ENCODE measurements at places on chromosomes 13 and 19.

DNA sequence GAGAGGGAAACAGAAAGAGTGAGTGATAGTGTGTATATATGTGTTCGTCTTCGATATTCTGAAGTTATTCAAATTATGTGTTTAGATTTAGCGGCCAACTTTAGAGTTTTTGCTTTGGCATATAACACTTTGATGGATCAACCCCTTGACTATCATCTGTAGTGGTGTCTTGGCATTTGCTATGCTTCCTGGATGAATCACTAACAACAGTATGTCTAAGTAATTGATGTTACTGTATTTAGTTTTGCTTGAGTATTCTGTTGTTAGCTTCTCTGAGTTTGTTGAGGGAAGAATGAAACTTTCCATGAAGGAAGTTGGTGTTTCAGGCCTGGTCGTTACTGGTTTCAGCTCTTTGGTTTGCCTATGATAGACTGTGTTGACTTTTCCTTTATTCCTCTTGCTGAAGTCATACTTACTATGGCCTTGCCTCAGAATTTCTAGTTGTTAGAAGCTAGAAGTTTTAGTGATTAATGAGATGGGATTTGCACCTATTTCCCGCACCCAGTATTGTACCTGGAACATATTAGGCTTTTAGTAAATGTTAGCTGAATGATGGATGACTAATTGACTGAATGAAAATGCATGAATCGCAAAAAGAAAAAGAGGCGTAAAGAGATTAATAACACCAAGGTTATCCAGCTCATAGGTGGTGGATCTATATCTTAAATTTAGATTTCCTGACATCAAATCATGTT is 20.7 kb downstream of the NDFIP2 start:
- DNase-seq: no peak

DNA sequence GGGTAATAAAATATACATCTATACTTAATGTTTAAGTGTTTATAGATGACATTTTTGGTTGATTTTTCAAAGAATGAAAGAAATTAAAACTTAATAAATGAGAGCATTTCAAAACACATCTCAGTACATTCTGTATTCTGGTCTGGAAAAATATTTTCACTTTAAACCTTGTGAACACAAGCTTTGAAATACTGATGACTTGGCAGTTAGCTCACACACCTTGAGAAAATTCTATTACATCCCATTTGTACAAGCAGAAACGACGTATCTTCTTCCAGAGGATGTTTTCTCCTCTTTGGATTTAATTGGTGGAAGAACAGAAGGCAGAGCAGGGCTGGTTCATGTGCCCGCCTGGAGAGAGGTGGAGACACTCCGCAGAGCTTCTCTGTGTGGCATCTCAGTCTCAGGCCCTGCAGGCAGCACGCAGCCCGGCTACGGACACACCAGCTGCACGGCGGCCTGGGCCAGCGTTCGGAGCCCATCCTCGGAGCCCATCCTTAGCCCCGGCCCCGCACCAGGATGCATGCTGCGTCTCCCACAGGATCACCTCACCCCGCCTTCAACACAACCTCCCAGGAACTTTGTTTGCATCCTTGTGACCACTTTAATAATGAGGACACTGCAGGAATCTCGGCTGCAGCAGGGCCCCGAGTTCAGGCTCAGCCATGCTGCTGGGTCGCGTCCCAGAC is 48.6 kb downstream of the SOX1 start:
- no peak for DNase-seq

GRCh38 chr13:47553329-47553977 is 447.6 kb downstream of the SUCLA2 start:
- no peak for DNase-seq

- no peak for DNase-seq
These were observed 622 bp downstream of the DNM2 start for GRCh38 chr19:10718205-10719196.

- no peak for DNase-seq
These were observed 21.9 kb upstream of the SLC35E1 start for GRCh38 chr19:16594131-16594586.

GRCh38 chr19:29478578-29479565 is 46.9 kb upstream of the VSTM2B start:
- DNase-seq: peak; percentile 81

DNA sequence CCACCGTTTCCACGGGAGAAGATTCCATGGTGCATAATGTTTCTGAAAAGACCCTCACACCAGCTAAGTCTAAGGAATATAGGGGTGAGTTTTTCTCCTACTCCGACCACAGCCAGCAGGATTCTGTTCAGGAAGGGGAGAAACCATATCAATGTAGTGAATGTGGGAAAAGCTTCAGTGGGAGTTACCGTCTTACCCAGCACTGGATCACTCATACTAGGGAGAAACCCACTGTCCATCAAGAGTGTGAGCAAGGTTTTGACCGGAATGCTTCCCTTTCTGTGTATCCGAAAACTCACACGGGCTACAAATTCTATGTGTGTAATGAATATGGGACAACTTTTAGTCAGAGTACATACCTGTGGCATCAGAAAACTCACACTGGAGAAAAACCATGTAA is 19.1 kb downstream of the ZNF473 start:
- no peak for DNase-seq

GRCh38 chr13:102440259-102440936 is 38.5 kb upstream of the FGF14 start:
- no peak for DNase-seq

GRCh38 chr13:26709461-26709860 is 51.1 kb downstream of the GPR12 start:
- no peak for DNase-seq

GRCh38 chr19:13985771-13986347 is 20.3 kb downstream of the RFX1 start:
- no peak for DNase-seq

DNA sequence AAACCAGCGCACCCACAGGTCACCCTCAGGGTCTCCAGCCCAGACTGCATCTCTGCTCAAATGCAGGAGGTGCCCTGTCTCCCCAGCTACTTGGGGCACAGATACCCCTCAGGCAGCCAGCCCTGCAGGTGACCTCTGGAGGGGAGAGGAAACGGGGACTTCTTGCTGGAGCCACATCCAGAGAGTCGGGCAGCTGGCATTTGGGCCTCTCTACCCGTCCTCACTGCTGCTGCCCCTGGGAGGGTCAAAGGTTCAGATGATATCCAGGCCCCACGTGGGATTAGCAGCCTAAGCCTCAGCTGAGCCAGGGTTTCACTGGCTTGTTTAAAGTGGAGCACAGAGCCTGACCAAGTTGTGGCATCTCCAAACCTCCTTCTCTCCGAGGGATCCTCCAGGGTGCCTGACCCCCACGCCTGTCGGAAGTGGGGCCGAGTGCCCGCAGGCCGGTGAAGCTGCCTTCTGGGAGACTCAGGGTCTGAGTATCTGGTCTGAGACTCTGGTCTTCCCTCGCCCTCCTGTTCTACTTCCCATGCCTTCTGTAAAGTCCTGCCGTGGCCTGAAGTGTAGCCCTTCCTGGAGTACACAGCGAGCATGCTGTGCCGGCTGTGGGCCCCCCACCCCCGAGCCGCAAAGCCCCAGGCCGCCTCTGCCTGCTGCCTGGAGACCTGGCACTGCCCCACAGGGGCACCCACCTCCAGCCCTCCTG is 2.1 kb downstream of the RASA3 start:
- no peak for DNase-seq

DNA sequence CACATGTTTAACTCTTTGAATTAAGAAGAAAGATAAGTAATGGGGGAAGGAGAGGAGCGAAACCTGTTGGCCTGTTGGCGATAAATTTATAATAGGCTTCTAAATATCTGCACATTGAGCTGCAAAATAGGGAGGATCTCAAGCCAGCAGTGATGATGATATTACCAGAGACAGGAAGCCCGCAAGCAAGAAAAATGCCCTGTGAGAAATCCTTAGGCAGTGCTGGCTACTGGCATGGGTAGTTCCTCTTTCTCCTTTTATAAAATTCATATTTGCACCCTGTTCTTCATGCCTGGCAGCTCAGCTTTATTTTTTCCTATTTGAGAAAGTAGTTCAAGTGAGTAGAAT is 858 bp upstream of the USP12 start:
- DNase-seq: no peak

GRCh38 chr13:41411522-41411921 is 45.8 kb upstream of the RGCC start:
- peak; percentile 57 for DNase-seq

- DNase-seq: no peak
These were observed 14.4 kb upstream of the PLEKHF1 start for GRCh38 chr19:29650772-29651387.

DNA sequence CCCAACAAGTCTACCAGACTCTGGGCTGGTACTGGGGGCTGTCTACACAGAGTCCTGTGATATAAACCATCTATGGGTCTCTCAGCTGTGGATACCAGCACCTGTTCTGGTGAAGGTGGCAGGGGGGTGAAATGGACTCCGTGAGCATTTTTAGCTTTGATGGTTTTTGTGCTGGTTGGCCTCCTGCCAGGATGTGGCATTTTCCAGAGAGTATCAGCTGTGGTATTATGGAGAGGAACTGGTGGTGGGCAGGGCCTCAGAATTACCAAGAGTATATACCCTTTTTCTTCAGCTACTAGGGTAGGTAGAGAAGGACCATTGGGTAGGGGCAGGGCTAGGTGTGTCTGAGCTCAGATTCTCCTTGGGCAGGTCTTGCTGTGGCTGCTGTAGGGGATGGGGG is 1920.9 kb upstream of the PCDH20 start:
- no peak for DNase-seq

GRCh38 chr19:40322271-40322610 is 26.0 kb downstream of the C19orf47 start:
- DNase-seq: no peak

DNA sequence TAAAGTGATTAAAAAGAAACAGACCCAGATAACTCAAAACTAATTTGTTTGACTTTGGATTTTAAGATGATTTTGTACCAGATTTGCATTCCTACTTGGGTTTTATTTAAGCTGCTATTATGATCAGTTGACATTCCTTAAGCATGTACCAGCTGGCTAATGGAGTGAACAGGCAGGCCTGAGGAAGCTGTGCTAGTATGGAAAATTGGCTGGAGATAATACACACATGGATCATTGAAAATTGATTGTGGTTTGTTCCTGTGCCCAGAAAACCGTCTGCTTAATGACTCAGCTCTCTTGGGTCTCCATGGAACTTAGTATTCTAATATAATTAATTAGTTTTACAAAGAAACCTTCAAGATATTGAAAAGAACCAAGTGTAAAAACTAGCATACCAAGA is 22.6 kb downstream of the POLR1D start:
- DNase-seq: no peak

DNA sequence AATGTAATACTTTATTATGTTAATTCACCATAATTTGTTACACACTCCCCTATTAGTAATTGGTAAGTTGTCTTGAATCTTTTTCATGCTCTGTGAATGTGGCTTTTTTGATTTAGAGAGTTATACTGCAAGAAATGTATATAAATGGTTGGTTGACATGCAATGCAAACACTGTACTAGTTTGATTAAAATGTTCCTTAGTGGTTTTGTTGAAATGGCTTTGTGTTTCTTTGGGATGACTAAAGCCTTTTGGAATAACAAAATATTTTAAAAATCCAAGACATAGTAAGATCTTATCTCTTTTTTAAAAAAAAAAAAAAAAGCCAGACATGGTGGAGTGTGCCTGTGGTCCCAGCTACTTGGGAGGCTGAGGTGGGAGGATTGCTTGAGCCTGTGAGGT is 10.5 kb downstream of the LAMP1 start:
- DNase-seq: no peak

GRCh38 chr19:41997851-41998229 is 3.8 kb upstream of the ATP1A3 start:
- no peak for DNase-seq

GRCh38 chr13:68645814-68646213 is 1415.7 kb upstream of the PCDH9 start:
- no peak for DNase-seq

GRCh38 chr13:28478127-28478526 is 16.8 kb downstream of the FLT1 start:
- no peak for DNase-seq

DNA sequence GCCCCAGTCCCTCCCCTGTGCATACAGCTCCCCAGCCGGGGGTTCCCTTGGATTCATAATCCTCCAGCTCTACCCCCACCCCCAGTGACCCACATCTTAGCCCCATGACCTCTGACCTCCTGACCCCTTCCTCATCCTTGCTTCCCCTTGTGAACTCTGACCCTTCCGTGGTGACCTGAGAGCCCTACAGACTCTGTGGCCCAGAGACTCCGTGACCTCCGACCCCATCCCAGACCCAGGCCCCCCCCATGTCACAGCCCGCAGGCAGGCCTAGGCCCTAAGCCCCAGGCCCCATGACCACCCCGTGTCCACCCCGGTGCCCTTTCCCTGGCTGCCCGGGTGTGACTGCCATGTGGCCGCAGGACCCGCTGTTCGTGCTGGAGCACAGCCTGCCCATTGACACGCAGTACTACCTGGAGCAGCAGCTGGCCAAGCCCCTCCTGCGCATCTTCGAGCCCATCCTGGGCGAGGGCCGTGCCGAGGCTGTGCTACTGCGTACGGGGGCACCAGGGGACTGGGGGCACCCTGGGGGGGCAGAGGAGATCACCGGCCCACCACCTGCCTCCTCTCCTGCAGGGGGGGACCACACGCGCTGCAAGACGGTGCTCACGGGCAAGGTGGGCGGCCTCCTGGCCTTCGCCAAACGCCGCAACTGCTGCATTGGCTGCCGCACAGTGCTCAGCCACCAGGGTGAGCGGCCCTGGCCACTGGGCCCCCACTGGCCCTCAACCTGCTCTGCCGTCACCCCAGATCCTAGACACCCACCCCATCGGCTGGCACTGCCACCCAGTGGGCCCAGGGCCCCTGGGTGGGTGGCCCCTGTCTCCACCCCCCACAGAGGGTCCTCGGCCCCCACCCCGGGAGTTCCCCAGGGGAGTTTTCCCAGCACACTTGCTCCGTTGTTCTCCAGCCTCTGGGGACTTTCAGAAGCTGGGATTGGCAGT is 2.4 kb upstream of the SPIB start:
- no peak for DNase-seq

GRCh38 chr19:33740811-33741396 is 55.8 kb upstream of the KCTD15 start:
- DNase-seq: peak; percentile 78

DNA sequence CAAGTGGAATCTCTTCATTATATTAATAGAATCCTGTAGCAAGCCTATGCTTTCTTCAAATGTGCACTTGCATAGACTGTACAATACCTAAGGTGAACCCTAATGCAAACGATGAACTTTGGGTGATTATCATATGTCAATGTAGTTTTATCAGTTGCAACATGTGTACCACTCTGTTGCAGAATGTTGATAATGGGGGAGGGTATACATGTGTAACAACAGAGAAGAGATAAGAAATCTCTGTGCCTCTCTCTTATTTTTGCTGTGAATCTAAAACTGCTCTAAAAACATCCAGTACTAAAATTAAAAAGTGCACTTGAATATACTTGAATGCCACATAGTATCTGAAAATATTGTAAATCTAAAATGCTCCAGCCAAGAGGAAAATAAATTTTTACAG is 820.8 kb upstream of the MIR17HG start:
- no peak for DNase-seq

- DNase-seq: no peak
These were observed 56.3 kb downstream of the FOXO1 start for GRCh38 chr13:40609972-40610726.

GRCh38 chr13:26007261-26008125 is 44.3 kb downstream of the SHISA2 start:
- no peak for DNase-seq

- no peak for DNase-seq
These were observed 202.7 kb downstream of the SHISA2 start for GRCh38 chr13:25848812-25849745.
